Activated CD4-positive, CD25-positive, alpha-beta regulatory T cell (primary cell): ENCODE measurements at places on chromosomes 16 and 17.

- no peak for DNase-seq
Observed at GRCh38 chr16:85430523-85431421, 182.3 kb upstream of the GSE1 start.

DNA sequence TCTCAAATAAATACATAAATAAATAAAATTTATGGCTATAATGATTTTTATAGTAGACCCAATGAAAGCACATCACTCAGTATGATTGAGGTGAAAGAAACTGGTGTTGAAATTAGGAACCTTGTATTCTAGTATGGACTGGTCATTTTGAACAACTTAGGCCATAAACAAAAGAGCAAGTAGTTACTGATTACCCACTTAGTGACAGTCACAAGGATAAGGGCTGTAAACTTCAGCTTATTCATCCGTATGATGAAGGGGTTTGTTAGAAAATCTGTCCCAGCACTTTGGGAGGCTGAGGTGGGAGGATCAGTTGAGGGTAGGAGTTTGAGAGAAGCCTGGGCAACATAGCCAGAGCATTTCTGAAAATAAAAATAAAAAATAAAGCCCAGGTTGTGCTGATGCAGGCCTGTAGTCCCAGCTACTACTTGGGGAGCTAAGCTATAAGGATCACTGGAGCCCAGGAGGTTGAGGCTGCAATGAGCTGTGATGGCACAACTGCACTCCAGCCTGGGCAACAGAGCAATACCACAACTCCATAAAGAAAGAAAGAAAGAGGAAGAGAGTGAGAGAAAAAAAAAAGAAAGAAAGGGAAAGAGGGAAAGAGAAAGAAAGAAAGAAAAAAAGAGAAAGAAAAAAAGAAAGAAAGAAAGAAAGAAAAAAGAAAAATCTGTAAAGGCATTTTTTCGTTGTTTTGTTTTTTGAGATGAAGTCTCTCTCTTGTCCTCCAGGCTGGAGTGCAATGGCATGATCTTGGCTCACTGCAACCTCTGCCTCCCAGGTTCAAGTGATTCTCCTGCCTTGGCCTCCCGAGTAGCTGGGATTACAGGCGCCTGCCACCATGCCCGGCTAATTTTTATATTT, 4.2 kb upstream of the SPAG9 start:
- DNase-seq = no peak

DNA sequence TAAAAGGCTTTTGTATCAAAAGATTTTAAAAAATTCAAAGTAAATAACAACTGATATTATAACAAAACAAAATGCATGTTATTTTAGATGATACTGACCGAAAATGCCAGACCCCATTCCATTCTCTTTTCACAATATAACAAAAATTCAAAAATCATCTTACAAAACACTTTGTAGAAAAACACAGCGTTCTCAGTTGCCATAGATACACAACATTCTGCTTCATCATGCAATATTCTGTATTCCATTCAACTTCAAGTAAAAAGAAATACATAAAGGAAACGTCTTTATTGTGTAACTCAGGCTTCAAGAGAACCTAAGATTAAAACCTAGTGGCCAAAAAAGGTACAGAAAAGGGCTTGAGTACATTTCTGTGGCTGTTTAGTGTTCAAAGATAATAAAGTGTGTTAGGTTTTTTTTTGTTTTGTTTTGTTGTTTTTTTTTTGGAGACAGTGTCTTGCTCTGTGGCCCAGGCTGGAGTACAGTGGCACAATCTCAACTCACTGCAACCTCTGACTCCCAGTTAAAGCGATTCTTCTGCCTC, 250.5 kb downstream of the CEP112 start:
- no peak for DNase-seq

DNA sequence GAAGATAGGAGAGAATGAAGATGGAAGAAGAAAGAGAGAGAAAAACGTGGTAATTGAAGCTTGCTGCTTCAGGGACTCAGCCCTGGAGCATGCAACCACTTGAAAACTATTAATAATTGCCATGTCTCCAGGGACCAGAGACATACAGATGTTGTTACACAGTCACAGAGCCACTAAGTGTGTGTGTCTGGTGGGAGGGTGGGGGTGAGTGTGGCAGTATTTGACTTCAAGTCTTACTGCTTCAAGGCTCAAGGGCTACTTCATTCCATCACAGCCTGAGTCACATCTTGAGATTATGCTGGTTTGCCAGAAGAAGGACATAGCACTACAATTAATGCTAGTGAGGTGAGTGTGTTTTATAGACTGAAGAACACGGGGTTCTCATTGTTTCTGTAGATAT, 202.2 kb downstream of the CDH8 start:
- no peak for DNase-seq

GRCh38 chr17:1183171-1183873, 3.5 kb upstream of the ABR start:
- DNase-seq = no peak

GRCh38 chr16:19835968-19836421, 48.7 kb downstream of the GPRC5B start:
- no peak for DNase-seq

- DNase-seq = no peak
Observed at GRCh38 chr17:78343187-78343542, 16.7 kb downstream of the SOCS3 start.

DNA sequence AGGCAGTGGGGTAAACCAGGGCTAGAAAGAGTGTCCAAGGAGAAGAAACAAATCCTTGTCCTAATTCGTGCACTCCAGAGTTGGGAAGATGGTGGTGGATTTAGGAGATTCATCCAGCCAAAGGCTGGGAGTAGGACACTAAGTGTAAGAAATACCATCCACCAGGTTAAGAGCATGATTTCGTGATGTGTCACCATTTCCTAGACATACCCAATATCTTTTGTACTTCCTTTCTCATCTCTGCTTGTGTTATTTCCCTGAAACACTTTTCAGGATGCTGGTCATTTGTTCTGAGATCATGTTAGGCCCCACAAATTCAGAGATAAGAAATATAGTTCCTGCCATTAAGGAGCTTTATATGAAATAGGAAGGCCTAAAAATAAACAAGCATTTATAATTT, 106.3 kb upstream of the HLF start:
- no peak for DNase-seq

- peak; percentile 85 for DNase-seq
Observed at GRCh38 chr17:38752308-38753070, at the start of gene PSMB3. Gene PSMB3, plus strand, starts transcription at chr17:38752741. Its CDS starts 86 bp downstream, at chr17:38752827.

- DNase-seq = no peak
Observed at GRCh38 chr16:80971819-80972218, 34.9 kb downstream of the CMC2 start.

GRCh38 chr17:68674029-68674925, 73.1 kb upstream of the FAM20A start:
- no peak for DNase-seq

- no peak for DNase-seq
Observed at GRCh38 chr16:11063448-11064201, 119.3 kb downstream of the CLEC16A start.

DNA sequence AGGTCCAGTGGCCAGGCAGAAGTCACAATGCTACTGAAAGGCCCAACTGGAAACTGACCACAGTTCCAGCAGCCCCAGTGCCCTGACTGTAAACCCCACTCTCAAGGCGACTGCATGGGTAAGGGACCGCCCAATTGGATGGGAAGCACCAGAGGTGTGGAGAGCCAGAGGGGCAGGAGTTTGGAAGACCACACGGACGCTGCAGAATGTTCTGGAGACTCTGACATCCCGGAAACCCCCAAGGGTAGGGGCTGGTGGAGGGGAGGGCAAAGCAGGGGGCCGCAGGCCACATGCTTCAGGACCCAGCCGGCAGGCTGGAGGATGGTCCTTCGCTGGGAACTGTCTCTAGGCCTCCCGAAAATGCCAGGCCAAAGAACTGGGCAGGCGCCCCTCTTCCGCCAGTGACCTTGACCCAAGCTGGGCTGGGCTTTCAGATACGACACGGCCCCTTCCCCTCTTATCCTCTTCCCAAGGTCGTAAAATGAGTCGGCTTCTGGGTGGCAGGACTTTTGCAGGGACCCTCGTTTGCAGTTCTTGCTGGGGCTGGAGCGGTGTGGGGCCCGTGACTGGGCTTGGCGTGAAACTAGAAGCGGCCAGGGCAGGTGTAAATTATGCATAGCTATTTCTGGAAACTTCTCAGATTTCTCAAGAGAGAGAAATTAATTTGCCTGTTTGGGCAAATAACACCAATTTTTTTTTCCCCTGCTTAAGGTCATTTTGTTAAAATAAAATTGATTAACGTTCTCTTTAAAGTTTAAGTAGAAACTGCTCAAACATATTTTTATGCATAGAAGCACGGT, 110.2 kb downstream of the C16orf78 start:
- no peak for DNase-seq

DNA sequence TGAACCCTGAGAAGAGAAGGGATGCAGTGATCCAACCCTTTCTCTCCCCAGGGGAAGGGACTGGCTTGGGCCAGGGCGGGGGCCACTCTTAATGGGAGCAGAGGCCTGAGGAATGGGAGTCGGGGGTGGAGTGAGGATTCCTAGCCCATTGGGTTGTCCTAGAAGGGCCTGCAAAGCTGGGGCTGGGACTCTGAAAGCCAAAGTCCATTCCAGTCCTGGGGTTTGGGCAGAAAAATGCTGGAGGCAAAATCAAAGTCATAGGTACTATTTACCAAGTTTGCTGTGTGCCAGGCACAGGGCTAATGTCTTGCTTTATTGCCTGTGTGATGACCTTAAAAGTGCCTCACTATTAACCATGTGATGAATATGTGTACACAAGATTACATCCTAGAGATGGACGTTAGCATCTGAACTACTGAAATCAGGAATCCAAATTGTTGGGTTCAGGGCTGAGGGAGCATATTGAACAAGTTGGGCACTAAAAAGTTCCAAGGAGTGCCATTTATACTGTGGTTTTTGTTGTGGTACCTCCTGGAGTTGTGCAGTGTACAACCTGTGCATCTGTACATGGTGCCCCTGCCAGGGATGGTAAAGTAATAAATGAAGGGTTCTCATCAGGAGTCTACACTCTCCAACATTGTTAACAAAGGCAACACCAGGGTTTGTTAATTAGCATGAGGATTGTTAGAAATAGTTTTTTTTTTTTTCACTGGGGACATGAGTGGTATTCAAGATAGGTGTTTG, 84.4 kb upstream of the NKD1 start:
- DNase-seq = no peak

DNA sequence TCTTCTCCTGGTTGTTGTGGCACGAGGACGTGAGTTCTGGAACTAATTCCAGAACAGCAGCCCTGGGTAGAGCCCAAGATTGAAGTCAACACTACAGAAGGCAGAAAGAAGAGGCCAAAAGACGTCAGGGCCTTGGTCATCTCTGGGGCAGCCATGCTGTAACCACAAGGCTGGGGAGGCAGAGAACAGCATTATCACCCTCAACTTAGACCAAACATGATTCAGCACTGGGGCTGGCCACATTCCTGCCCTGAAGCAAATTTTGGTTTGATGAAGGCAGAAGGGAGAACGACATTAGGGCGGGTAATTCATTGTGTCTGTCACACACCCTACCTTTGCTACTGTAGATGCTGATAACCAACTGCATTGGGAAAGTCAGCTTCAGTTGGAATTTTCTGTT, 9.7 kb upstream of the ALOX15B start:
- no peak for DNase-seq

- DNase-seq = no peak
Observed at GRCh38 chr17:49843774-49844350, 4.0 kb downstream of the TAC4 start.

- DNase-seq = no peak
Observed at GRCh38 chr16:1082952-1083675, 10.6 kb downstream of the SSTR5 start.

DNA sequence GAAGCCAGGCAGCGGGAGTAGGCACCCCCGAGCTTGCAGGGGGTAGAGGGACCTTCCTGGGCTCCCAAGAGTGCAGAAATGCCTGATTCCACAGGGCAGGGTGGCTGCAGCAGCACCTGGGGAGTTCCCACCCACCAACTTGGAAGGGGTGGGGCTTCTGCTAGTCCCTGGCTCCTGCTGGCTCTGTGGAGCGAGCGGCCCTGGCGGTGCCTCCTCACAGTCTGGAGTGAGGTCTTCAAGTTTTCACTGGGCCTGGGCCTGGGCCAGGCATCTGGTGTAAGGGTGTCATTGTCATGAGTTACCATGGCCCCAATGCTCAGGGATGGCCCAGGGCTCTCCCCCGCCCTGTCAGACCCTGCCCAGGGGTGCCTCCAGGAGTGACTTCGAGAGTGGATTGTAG, 15.8 kb upstream of the ITGB3 start:
- no peak for DNase-seq

DNA sequence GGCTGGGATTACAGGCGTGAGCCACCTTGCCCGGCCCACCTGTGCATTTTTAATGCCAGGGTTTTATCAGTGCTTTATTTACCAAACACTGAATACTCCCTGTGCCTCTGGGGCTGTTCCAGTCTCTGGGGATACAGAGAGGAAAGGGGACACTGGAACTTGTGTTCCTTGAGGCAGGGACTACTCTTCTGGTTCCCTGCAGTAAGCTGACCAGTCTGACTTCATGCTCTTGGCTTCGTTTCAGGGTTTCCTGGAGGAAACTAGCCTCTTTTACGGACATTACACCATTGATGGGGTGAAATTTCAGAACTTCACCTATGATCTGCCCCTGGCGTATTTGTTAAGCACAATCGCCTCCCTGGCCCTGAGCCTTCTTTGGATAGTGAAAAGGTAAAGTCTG, 37.4 kb upstream of the COQ7 start:
- DNase-seq = no peak
